ENCODE measurements at places on chromosomes 1 and 21.

DNA sequence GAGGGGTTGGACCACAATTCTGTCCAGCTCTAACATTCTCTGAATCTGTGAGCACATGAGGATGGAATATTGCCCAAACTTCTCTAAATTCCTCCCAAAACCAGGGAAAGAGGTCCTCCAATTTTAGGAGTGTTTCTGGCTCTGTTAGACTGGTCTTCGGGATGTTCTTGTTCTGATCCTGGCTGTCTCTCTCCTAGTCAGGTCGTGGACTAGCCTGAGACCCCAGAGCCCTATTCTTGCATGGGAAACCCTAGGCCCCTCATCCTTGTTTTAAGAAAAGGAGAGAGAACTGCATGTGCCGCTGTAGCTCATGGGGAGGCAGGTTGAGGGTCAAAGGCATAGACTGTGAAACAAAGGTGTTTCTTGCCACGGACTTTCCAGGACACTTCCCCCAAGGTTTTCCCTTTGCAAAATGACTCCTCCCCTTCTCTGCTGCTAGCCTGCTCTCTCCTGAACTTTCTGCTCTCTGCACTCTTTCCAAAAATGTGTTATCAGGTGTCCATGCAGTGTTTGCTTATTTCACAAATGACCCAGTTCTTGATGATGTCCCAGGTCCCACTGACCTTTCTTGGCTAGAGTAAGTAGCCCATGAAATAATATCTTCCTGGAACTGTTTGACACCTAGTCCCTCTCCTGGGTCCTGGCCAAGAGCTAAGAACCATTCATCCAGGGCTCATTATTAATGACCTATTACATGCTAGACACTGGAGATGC lies 29.3 kb upstream of the RD3 start:
- DNase-seq = no peak

- no peak for DNase-seq
These were observed 99.2 kb upstream of the BTG3 start for GRCh38 chr21:17711896-17712295.

DNA sequence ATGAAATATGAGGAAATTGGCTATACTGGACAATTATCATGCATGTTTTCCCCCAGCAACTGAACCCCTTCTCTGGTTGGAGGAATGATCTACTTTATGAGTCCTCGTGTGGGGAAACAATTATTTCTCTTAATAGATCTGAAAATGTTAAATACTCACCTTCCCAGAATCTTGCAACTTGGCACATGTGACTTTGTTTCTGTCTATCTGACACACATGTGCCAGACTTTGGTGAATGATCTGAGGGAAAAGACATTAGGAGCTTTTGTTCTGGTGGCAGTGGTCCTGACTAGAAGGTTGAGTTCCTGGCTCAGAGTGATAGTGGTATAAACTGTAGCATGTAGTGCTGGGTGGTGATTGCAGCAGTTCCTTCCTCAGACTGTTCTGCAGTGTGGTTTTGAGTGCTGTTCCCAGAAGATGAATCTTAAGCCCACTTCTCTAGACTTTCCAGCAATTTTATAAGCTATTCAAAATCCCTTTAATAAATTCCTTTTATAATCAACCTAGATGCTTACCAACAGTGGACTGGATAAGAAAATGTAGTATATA lies 59.3 kb upstream of the B3GALNT2 start:
- no peak for DNase-seq

DNA sequence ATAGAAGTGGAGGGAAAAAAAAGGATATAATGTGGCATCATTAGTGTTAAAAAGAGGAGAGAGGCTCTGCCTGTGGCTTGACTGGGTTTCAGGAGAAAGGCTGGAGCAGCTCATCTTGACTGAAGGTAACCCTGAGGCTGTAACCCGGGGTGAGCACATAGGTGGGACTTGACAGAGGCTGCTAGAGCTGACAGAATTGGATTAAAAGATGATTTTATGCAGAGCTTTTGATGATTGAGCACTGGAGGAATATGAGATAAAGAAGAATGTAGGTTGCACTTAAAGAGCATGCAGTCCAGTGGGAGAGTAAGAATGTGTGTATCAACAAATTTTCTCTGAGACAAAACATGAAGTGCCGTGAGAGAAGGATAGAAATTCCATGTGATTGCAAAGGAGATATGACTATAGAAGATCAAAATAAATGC lies 17.3 kb downstream of the LAMC1 start:
- no peak for DNase-seq

DNA sequence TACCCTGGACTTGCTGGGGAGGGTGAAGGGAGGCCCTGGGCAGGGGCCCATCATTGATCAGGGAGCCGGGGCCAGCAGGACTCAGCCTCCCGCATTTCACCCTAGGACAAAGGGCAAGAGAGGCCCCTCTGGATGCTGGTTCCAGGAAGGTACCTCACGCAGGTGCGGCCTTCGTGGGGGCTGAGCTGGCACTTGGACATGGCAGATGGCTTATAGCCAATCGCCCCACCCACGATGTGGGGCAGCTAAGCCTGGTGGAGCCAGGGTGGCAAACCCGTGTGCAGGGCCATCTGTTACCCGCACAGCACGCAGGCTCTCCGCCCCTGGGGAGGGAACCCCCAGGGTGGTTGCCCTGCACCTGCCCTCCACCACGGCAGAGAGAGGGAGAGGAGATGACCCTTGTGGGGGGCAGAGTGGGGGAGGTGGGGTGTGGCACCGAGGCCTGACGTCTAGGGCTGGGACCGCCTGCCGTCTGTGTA lies 2.5 kb downstream of the TFF3 start:
- DNase-seq = no peak

DNA sequence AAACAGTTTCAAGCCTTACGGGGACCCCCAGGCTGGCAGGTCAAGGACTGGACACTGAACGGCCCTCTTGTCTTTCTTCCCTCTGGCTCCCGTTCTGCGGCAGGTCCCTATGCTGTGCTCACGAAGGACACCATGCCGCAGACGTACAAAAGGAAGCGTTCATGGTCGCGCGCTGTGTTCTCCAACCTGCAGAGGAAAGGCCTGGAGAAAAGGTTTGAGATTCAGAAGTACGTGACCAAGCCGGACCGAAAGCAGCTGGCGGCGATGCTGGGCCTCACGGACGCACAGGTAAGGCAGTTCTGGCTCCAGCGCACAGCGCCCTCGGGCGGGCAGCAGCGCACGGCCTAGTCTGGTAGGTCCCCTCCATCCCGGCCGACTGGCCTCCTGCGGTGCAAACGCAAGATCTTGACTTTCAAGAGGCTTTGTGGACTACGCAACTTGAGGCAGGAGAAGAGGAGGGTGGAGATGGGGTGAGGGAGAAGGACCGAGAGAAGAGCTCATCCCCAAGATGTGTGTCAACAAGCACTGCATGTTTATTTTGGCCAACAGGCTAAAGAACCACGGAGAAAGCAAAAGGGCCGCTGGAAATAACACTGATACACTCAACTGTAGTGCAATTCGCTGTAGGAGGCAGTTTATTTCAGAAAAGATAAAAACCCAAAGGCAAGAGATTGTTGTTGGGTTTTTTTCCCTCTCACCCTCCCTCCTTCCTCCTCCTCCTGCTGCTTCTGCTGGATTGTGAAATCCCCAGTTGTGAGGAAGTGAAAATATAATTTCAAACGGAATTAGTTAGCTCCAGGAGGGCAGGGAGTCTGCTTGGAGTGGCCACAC lies 3.0 kb downstream of the HLX start:
- no peak for DNase-seq

DNA sequence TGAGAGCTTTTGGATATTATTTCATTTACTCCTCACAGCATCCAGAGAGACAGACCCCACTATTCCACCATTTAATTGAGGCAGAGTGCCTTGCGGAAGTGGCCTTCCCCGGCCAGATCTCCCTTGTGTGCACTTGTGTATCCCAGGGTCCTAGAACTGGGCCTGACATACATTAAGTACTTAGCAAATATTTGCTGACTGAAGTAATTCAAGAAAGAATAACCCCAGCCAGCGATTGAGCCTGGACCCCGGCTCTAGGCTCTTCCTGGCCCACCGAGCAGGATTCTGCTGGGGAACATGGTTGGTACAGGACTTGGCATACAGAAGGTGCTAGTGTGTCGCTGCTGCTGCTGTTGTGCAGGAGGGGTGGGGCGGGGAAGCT lies 8.4 kb downstream of the DMRTA2 start:
- DNase-seq = no peak

DNA sequence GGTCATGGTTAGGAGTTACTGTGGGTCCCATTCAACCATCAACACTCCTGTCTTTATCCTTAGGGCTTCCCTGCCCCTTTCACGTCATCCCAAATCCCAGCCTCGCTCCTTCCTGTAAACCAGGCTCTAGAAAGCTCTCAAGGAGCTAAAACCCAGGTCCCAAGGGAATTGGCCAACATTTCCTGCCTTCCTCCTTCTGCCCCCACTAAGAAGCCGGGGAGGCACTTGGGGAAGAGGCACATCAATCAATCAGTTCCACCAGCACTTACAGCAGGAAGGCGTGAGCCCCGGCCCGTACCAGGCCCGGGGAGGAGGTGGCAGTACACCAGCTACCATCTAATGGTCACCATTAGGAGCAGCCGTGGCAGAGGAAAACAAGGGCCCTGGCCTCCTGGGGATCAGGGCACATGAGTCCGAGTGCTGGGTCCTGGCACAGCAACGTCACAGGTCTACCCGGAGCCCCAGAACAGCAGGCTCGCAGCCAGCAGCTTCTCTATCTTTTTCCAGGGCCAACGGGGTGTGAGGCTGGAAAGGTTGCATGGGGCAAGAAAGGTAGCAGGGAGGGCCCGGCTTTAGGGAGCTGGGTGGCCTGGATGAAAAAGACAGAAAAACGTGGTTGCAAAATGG lies 108.6 kb downstream of the CASZ1 start:
- no peak for DNase-seq

DNA sequence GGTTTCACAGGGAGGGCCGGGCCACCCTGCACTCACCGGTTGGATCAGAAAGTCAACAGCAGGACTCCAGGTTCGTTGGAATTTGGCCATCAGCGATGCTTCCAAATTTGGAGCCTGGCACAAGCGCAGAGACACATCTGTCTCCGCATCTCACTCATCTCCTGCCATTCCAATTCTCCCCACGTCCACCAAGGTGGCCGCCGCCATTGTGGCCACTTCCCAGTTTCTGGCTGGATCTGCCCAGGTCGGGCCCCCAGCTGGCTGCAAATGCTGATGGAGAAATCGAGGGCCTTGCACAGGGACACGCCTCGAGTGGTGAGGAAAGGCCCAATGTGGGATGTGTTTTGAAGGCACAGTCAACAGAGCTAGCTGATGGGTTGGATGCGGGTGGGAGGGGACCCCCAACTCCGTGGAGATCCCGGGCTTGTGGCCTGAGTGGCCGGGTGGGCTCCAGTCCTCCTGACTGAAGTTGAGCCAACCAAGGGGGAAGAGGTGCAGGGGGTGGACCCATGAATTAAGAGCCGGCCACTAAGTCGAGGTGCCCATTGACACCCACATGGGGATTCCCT lies 102.7 kb downstream of the CRYAA start:
- no peak for DNase-seq

GRCh38 chr1:71324671-71325267 lies 243.9 kb upstream of the ZRANB2 start:
- DNase-seq = no peak

Data from left renal cortex interstitium (tissue), 4 donors.